ENCODE measurements at places on chromosomes 6 and 20.

GRCh38 chr6:158249340-158249836, 62.9 kb upstream of the TULP4 start:
- DNase-seq: no peak

DNA sequence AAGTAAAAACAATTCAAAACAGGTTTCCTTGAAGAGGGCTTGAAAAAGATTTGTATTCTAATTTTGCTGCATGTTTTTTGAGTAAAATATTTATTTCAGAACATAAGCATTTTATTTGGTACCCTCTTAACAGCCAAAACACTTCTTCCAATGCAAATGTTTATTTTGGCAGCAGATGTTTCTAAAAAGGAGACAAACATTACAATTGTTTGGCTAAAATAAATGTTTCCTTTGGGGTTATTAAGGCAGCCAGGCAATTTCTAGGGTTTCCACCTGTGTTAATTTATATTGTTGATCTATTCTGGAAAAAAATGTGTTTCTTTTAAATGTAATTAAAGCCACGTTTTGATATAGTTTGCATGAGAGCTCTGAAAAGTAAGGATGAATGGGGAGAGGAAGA, 56.6 kb downstream of the ARID1B start:
- DNase-seq: no peak

DNA sequence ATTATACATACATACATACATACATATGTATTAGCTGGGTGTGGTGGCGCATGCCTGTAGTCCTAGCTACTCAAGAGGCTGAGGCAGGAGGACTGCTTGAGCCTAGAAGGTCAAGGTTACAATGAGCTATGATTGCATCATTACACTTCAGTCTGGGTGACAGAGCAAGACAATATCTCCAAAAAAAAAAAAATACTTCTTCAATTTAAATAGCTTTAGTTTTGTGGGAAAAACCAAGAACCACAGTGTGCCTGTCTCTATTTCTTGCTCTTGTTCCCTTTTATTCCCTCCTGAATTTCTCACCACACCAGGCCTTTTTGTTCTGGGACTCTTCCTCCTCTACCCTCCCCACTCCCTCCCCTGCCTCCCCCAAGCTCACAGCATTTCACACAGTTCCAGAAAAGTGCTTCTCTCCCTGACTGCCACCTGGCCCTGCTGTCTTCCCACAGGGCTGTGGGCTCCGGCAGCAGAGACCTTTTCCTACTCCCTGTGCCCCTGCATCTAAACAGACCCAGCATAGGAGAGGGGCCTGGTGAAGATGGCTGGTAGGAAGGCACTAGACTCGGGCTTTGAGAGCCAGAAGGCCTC, 1.3 kb downstream of the C20orf203 start:
- no peak for DNase-seq

GRCh38 chr6:149235130-149235561, 82.4 kb upstream of the TAB2 start:
- peak; percentile 58 for DNase-seq

DNA sequence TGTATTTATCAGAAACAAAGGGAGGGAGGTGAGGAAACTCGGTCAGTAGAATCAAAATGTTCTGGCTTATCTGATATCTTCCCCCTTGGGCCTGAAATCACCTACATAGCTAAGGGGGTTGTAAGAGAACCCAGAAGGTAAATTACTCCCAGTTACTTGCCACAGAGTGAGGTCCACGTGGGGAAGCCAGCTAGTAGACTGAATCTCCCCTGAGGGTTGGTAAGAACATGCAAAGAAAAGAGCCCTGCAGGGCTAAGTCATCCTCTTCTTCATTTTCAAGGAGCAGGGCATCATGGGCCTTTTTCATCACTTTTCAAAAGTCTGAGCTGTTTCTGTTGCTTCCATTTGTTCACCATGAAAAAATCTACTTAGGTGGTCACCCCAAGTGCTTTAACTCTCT, 115.4 kb downstream of the QRSL1 start:
- no peak for DNase-seq

DNA sequence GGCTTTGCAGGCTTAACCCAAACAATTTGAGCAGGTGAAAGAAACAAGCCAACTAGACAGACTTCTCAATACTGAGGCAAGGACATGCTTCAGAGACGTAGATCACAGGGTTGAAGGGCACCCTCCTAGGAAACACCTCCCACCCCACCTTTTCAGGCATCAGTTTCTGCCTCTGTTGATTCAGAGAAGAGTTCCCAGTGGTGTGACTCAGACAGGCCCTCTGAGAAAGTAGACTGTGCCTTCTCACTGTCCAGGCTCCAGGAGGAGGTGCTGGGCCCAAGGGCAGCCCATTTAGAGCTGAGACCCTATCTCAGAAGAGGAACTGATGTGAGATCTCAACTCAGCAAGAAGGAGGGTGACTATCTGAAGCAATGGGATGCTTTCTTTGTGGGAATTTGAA, 108.1 kb downstream of the FAM50B start:
- no peak for DNase-seq

GRCh38 chr20:57878786-57879424, 169.1 kb upstream of the PMEPA1 start:
- no peak for DNase-seq

DNA sequence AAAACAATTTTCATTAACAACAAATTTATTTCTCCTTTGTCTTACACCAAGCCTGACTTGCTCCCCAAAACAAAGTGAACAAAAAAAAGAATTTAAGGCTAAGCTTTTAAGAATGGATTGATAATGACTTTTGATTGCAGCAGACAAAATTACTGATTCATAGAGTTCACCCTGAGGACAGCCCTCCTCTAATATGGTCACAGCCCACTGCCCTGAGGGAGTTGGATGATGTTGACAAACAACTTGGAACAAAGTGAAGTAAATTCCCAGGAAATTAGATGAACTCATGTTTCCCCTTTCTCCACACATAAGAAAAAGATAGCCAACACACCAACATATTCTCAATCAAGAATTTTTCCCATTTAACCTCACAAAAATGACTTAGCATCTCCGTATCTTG, 7.7 kb upstream of the ISM1 start:
- no peak for DNase-seq

DNA sequence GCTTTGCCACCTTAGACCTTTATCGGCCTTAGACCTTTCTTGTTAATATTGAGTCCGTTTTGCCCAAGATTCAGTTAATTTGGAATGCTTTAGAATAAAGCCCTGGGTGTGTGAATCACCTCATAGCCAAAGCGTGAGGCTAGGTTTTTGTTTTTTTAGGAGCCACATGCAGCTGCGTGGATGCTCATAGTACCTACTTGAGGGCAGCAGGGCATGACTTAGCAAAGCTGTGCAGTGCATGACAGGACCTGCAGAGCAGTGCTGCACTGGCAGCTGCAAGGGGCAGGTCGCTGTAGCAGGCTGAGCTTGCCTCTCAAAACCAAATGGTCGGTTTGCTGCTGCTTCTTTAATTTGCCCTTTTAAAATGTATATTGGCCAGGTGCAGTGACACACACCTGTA, 116.1 kb downstream of the JAG1 start:
- DNase-seq: no peak

DNA sequence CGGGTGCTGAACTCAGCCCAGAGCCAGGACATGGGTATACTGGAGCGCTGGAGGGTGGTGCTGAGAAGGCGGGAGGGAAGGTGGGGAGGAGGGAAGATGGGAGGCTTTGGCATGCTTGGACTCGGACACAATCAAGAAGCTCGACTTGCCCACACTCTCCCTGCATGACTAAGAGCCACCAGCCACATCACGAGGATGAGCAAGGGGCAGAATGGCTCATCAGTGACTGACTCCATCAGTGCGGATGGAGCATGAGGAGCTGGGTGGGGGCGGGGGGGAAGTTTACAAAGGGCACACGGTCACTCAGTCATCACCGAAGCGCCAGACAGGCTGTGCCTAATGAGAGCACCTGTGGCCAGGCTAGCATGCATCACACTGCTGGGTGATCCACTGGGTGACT, 222.8 kb downstream of the KIF16B start:
- DNase-seq: no peak

DNA sequence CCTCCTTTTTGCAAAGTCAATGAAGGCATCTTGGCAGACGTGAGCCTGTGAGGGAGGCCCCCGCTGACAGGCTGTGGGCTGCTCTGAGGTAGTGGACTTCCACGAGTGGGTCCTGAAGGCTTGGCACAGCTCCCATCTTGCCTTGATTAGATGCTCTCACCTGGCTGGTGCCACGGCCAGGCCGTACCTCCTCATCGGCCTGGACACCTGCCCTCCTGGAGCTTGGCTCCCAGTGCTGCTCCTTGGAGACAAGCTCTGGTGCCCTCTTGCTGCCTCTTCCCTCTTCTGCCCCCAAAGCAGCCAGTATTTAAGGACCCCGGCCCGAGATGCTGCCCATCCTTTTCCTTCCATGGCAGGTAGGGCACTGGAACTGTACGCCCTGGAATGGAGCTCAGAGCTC, 93.5 kb downstream of the ERMARD start:
- DNase-seq: no peak

GRCh38 chr20:52828199-52828598, 144.0 kb upstream of the TSHZ2 start:
- DNase-seq: no peak

DNA sequence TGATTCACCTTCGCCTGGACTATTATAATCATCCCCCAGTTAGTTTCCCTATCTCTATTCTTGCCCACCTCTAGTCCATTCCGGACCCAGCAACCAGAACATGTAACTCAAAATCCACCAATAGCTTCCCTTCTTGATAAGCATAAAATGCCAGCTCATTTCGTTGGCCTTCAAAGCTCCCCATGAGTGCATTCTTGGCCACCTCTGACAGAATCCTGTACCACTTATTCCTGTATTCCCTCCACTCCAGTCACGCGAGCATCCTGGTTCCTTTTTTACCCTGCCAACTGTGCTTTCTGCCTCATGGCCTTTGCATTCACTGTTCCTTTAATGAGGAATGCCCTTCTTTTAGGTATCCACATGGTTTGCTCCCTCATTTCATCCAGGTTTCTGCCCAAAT, 36.7 kb downstream of the CYP24A1 start:
- DNase-seq: no peak

DNA sequence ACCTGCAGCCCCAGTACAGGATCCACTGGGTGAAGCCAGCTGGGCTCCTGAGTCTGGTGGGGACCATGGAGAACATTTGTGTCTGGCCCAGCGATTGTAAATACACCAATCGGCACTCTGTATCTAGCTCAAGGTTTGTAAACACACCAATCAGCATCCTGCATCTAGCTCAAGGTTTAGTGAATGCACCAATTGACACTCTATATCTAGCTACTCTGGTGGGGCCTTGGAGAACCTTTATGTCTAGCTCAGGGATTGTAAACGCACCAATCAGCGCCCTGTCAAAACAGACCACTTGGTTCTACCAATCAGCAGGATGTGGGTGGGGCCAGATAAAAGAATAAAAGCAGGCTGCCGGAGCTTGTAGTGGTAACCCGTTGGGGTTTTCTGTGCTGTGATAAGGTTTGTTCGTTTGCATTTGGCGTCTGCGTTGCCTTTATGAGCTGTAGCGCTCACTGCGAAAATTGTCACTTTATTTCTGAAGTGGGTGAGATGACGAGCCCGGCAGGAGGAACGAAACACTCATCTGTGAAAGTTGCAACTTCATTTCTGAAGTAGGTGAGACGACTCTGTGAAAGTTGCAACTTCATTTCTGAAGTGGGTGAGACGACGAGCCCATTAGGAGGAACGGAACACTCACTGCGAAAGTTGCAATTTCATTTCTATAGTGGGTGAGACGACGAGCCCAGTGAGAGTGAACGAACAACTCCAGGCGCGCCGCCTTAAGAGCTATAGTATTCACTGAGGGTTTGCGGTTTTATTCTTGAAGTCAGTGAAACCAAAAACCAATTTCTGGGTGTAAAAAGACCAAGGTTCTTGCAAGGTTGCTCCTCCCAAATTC, 31.1 kb downstream of the SERPINB6 start:
- no peak for DNase-seq

DNA sequence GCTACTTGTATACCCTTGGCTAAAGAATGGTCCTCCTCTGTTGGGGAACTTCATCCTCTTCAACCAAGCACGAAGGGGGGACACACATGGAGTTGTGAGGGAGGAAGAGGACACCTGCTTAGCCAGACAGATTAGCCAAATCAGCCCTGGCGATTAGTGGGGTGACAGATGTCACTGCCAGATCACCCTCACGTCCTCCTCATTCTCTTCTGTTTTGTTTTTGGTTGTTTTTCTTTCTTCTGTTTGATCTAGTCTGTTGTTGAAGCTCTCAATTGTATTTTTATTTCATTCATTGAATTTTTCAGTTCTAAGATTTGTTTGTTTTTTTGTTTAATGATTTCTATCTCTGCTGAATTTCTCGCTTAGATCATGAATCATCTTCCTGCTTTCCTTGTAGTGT, 27.5 kb upstream of the NKX2-4 start:
- no peak for DNase-seq

- no peak for DNase-seq
Observed at GRCh38 chr20:6966721-6967120, 199.2 kb downstream of the BMP2 start.

- DNase-seq: no peak
Observed at GRCh38 chr6:134161041-134161440, 108.6 kb upstream of the SLC2A12 start.

DNA sequence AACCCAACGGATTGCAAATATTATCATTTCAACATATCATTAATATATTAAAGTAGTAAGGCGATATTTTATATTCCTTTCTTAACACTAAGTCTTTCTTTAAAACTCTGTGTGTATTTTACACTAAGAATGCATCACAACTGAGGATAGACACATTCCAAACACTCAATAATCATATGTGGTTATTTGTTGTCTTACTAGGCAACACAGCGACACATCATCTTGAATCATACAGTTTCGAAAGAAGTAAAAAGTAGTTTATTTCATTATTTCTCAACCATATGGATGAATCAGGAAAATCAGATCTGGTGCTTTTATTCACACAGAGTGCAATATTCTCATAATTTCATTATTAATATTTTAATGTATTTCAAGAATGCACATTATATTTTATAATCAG, 662.4 kb downstream of the EPHA7 start:
- DNase-seq: no peak

DNA sequence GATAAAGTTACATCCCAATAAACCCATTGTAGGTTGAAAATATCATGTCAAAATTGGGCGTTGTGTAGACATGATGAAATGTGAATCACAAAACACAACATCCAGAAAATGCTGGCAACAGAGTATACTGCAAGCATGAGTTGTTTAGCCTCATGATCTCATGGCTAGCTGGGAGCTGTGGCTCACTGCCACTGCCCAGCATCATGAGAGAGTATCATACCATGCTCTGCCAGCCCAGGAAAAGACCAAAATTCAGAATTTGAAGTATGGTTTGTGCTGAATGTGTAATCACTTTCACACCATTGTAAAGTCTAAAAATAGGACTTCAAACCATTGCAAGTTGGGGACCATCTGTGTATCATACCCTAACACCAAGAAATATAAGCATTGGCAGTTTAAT, 45.2 kb upstream of the SMAP1 start:
- no peak for DNase-seq

- DNase-seq: no peak
Observed at GRCh38 chr20:37565134-37565811, 37.6 kb upstream of the BLCAP start.

DNA sequence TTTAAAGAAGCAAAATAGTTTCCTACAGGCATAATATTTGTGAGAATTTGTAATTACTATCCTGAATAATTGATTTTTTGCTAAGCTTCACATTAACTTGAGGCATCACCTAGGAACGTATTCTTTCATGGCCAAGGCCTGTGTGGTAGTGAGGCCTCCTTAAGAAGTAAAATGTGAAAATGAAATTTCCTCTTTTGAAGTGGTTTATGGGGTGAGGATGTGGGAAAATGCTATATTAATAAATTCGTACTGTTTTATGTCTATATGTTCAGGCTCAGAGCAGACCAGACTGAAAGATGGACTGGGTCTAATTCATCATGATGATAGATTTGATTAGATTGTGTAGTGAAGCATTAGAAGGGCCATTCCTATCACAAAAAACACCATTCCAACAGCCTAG, 33.1 kb downstream of the MYLIP start:
- DNase-seq: no peak

GRCh38 chr6:167733740-167734661, 92.7 kb upstream of the AFDN start:
- DNase-seq: peak; percentile 56

Data from astrocyte of the cerebellum (primary cell).